Stimulated activated CD8-positive, alpha-beta memory T cell treated with anti-CD3 and anti-CD28 coated beads, Interleukin-15, amount 100 ng/mL, for 4 hours (primary cell): ENCODE measurements at places on chromosomes 2 and 18.

DNA sequence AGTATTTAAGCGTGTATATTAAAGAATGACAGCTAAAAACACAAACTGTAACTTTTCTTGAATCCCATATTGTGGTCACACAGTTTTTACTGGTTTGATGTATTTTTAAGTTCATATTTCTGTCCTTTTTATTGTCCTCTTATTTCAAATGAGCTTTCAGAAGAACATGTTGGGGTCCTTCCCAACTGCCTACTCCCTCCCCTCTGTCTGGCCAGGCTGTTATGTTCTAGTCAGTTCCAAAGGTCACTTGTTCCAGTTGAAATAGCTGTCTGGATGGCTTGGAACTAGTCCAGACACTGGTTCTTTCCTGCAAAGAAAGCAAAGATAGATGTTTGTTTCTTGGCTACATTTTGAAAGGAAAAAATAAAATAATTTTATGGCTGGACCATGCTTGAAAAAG is 306.9 kb downstream of the GULP1 start:
- DNase-seq: no peak

DNA sequence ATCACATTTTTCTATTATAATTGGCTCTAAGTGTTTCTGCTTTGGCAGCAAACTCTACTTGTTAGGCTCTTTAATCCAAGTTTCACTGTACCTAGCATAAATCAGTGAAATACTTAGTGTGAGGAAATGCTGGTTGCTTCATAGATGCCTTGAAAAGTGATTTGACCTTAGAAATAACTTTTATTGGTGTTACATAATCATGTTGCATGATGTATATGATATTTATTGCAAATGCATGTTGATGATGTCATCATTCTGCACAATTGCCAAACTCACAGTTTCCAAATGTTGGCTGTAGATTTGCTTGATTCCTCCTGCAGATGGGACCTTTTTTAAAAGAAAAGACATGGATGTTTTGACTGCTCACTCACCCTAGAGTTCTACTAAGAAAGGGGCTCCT is 137.6 kb upstream of the BCL2L11 start:
- DNase-seq: no peak

DNA sequence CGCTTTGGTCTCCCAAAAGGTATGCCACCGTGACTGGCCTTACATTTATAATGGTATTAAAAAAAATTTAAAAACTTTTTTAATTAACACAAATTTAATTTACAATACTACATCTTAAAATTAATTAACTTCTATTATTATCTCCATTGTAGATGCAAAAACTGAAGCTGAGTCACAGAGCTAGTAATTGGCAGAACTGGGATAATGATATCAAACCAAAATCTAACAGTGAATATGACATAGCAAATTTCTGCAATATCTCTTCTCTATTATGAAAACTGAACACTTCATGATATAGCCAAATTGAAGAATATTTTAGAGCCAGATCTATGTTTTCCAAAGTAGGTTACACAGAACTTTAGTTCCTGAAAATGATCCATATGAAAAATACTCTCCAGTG is 66.4 kb upstream of the CHAC2 start:
- no peak for DNase-seq

- DNase-seq: no peak
Measured at GRCh38 chr2:214515111-214515510, 104.3 kb downstream of the VWC2L start.

GRCh38 chr2:56088411-56088810 is 95.4 kb upstream of the CCDC85A start:
- DNase-seq: no peak

- DNase-seq: no peak
Measured at GRCh38 chr2:17610521-17610920, 70.0 kb downstream of the VSNL1 start.

GRCh38 chr2:219497495-219498279 is 1.0 kb upstream of the GMPPA start:
- no peak for DNase-seq

DNA sequence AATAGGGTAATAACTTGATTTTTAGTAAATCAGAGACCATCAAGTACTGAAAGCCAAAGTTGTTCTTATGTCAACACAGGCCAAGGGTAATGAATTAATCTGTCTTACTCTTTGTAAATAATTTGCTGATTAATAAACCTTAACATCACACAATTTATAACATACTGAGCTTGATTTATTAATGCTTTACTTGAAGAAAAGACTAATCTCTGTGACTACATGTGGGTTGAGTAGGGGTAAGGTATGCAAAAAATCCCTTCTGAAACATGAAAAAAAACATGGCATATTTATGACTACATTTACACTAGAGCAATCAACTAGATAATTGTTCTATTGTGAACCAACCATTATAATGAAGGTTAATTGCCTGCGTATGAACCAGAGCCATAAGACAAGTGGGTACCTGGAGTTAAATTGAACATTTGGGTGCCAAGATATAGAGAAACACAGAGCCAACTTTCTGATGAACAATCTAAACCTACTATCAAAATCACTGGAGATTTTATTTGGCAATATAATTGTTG is 67.7 kb upstream of the GRB14 start:
- DNase-seq: no peak

DNA sequence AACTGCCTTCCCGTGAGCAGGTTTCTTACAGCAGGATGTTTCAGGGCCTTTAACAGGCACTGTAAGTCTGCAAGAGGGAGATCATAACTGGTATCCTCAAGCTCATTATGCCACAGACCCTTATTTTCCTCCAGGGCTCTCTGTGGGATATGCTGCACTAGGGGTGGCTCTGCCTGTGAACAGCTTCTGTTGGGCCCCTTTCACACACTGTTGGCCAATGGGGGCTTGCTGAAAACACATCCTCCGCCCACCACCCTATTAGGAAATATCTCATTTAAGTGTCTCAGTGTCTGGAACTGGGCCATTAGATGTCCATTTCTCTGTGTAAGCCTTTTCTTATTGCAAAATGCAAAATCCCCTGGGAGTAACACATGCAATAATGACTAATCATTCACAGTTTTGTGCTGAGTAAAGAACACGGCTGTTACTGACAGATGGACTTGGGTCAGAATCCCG is 414.3 kb upstream of the HS6ST1 start:
- no peak for DNase-seq

GRCh38 chr18:39019989-39020388 is 1454.4 kb upstream of the CELF4 start:
- no peak for DNase-seq

DNA sequence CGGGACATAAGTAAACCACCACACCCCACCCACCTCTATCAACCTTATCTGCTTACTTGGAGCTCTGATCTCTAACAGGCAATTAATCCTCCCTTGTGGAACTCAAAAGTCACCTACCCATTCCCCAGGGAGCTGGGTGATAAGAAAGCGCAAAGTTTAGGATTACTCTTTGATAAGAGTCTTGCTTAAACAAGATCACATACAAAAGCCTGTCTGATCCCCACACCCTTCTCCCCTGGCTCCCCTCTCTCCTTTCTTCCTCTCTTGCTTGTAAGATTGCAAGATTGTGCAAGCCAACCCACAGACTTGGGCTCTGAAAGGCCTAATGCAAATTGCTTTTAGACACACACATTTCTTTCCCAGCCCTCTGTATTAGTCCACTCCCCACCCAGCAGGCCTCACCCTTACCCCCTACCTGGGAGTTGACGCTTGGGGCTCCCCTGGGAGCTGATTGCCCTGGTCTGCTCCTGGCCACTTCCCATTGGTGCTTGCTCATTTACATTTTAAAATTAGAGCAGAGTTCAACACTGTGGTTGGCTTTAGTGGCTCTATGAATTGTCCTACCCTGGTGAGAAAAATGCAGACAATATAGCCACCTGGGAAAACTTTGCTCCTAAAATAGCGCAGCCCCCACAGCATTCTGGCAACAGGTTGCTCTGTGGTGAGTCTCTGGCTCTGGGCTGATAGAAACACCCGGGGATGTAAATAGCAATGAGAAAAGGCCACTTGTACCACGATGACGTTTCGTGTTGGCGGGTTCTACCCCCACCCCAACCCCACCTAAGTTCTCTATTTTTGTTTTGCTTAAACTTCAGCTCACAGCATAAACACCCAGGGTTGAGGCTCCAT is 92.8 kb upstream of the MSH2 start:
- no peak for DNase-seq

DNA sequence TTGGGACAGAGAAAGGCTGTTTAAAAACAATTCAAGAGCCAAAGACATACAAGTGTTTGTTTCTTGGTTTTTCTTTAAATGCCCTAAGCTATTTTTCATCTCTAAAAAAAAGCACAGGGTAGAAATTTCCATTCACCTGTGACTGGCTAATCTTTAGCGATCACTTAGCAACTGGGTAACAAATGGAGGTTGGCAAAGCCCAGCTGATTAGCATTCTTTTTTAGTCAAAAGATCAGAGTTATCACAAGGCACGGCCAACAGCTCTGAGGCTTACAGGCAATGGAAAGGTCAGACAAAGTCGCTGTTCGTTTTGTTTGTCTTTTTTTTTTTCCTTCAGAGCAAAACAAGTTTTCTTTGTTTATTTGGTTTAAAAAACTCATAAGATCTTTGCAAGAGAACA is 29.0 kb upstream of the TTR start:
- DNase-seq: no peak

DNA sequence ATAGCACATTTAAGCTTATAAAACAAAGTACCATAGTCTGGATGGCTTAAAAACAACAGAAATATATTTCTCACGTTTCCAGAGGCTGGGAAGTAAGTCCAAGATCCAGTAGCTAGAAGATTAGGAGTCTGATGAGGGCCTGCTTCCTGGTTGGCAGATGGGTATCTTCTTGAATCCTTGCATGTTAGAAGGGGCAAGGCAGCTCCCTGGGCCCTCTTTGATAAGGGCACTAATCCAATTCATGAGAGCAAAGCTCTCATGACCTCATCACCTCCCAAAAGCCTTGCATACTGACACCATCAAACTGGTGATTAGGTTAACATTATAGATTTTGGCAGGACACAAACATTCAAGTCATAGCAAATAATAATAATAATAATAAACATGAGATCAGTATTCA is 146.4 kb downstream of the CCDC102B start:
- no peak for DNase-seq

GRCh38 chr2:16070648-16070971 is 130.3 kb downstream of the MYCN start:
- DNase-seq: no peak

DNA sequence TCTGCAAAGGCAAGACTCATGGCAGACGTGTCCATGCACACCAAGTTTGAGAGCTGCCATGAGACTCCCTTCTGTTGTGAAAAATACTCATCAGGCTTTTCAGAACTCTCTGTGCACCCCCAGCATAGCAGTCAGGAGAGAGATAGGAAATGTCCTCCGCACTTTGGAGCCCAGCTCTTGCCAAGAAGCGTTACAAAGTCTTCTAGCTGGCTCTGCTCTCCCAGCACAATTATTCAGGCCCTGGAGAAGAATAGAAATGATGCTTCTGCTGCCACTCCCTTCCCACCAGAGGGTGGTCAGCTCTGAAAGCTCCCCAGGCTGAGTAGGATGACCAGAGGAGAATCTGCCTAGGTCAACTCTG is 594.4 kb upstream of the ID2 start:
- DNase-seq: no peak

DNA sequence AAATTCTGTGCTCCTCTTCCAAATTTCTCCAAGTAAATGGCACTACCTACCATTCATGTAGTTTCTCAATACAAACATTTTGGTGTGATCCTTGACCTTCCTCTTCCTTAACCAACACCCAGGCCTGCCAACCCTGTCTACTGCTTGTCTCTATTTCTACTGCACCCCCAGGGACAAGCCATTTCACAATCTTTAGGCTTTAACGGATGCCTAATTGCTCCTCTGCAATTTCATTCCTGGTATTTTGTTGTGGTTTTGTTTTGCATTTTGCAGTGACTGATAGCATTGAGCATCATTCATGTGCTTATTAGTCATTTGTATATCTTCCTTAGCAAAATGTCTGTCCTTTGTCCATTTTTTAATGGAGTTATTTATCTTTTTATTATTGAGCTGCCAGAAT is 10.0 kb downstream of the FAP start:
- no peak for DNase-seq

DNA sequence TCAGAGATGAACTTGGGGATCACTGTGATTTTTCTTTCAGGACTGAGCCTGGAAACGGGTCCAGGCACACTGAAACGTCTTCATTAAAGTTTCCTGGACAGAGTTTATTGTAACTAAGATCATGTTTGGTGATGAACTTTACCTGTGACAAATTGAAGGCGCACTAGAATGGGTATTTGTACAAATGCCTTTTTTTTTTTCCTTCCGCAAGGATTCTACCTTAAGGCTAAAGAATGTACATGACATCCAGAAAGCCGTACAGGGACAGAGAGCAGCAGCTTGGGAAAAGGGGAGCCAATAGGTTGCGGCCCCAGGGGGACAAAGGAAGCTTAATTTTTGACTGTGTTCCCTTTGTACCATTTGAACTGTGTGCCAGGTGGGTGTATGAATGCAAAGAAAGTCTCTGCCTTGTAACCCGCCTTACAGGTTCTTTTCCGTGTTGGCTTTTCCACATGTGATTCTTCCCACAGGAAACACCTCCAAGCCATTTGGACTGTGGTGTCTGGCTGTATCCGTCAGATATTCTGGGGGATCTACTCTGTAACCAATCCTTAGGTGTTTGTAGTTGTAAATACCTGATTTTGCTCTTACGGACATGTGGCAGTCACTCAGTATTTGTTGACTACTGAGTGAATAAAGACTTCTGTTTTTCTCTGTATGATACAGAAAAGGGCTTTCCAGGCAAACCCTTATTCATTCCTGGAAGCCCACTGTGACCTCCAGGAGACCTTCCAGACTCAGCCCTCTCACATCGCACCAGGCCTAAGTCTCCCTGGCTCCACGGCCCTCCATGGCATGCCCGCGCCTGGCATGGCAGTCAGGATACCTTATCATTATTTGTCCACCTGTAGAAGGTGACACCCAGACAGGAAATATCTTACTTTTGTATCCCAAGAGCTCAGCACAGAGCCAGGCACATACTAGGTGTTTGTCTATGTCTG is 1.1 kb downstream of the LRRFIP1 start:
- DNase-seq: no peak

- no peak for DNase-seq
Measured at GRCh38 chr2:10599921-10600320, 89.9 kb downstream of the NOL10 start.

DNA sequence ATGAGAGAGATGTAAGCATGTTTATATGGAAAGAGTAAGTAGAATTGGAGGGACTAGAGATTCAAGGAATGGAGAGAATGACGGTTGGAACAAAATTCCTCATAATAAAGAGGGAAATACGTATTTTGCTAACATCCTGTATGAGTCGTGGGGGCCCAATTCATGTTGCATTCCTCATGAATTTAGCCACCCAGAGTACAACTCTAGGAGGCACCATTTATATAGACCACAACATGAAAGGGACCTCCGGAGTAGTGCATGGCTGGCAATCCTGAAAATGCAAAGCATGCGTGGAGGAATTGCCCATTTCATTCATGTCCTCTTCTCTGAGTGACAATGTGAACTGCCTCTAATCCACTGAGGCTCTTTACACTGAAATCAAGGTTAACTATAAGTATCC is 168.2 kb downstream of the ZEB2 start:
- no peak for DNase-seq
